Immature natural killer cell (primary cell): ENCODE measurements at places on chromosomes 12 and 14. TPM values are rescaled to one million over a fixed set of nuclear protein-coding genes. Genes with fewer than 3 reads are reported as not detected.

- H3K27me3 ChIP-seq: peaks cover 5% of the 10 kb centered on the region
- H3K4me1 ChIP-seq: no peaks in the 10 kb centered on the region
Measured at GRCh38 chr12:101592921-101593320, 1.9 kb upstream of the MYBPC1 start.

DNA sequence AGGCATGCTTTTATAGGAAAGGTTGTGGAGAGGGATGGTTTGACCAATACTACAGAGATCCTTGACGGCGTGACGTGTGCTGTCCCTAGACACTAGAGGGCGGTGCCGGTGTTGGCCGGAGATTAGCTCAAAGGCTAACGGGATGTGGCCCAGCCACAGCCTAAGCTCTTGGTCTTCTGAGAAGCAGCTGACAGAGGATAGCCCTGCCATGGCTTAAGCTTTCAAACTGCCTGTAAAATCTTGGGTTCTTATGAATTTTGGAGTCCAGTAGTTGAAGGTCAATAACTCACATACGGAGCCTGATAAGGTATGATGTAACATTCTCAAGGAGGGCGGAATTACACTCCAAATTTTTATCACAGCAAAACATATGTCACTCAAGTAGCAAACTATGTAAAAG is 515.7 kb upstream of the ATXN7L3B start:
- no peaks in the 10 kb centered on the region for H3K36me3 ChIP-seq
- DNase-seq: peak; percentile 5
- no peaks in the 10 kb centered on the region for H3K4me1 ChIP-seq
- H3K4me3 ChIP-seq: no peak overlapping the region

DNA sequence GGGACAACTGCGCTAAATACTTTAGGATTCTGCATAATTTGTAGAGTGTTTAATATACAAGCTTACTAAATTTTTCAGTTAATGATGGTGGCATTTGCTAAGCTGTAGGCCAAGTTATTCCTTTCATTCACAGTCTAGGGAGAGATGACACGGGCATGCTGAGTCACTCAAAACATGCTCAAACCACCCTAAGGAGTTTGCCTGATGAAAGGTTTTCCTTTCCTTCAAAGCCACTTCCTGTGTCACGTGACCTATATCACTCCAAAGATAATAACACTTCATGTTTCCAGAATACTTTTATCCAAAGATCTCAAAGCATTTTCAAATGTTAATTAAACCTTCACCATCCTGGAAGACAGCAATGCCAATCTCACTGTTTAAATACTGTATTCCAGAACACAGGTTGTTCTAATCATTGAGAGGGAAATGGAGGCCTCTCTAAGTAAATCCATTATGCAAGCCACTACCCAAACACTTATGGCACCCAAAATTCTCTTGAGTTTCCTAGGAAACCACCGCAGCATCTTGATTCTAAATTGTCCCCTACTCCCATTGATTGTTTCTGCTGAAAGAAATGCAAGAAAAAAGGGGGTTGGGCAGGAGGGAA is 207.0 kb upstream of the CDKN3 start:
- no peaks in the 10 kb centered on the region for H3K36me3 ChIP-seq
- DNase-seq: no peak
- no peak overlapping the region for H3K27ac ChIP-seq
- no peak overlapping the region for H3K4me3 ChIP-seq

Gene DBX2
- polyA plus RNA-seq: not detected
